ENCODE measurements at places on chromosomes 3 and 15.

DNA sequence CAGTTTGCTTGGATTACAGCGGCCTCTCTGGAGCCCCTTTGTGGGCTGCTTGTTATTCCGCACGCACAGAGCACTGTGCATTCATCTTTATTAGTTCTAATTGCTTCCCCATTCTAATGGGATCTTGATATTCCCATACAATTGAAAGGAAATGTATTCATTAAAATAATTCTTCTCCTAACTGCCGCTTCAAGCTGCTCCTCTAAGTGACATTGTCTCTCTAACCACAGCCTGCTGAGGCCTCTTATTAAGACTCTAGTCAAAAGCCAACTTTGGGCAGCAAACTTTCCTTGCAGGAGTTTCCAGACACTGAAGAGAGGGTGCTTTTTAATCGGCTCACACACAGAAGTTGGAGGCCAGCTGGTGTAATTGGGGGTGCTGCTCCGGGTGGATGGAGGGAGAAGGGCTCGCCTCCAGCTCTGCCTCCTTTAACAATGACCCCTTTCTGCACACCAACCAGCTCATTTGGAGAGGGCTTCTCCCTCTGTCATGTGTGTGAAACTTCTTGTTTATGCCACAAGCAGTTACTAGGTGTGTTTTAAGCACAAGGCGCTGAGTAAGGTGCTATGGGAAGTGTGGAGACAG, 5.6 kb upstream of the MAGEF1 start:
- DNase-seq = no peak

DNA sequence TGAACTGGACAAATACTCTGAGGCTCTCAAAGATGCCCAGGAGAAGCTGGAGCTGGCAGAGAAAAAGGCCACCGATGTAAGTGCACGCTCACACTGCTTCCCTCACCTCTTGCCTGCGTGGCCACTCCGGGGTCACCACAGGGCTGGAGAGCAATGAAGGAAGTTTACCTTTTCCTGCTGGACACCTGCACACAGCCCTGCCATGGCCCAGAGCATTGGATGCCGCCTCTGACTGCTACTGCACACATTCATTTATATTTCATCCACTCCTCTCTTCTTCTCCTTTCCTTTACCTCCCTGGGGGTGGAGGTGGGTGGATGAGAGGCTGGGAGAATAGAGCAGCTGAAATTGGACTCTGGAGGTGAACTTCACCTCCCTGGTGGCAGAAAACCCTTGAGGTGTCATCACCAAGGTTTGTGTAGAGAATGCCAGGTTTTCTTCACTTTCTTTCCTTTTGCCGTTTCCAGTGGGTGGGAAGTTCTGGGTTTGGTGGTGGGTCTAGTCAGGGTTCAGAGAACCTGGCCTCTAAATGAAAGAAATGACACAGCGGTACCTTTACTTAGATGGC, 1.6 kb downstream of the TPM1 start:
- DNase-seq = no peak

GRCh38 chr3:13673207-13673606, 124.3 kb downstream of the FBLN2 start:
- DNase-seq = no peak

DNA sequence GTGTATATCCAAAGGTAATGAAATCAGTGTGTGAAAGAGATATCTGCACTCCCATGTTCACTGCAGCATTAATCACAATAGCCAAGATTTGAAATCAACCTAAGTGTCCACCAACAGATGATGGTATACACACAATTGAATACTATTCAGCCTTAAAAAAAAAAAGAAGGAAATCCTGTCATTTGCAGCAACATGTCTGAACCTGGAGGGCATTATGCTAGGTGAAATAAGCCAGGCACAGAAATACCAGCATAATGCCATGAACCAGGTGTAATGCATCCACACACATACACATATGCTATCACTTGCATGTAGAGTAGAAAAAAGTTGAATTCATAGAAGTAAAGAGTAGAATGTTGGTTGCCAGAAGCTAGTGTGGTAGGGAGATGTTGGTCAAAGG, 18.4 kb upstream of the NR1I2 start:
- no peak for DNase-seq

DNA sequence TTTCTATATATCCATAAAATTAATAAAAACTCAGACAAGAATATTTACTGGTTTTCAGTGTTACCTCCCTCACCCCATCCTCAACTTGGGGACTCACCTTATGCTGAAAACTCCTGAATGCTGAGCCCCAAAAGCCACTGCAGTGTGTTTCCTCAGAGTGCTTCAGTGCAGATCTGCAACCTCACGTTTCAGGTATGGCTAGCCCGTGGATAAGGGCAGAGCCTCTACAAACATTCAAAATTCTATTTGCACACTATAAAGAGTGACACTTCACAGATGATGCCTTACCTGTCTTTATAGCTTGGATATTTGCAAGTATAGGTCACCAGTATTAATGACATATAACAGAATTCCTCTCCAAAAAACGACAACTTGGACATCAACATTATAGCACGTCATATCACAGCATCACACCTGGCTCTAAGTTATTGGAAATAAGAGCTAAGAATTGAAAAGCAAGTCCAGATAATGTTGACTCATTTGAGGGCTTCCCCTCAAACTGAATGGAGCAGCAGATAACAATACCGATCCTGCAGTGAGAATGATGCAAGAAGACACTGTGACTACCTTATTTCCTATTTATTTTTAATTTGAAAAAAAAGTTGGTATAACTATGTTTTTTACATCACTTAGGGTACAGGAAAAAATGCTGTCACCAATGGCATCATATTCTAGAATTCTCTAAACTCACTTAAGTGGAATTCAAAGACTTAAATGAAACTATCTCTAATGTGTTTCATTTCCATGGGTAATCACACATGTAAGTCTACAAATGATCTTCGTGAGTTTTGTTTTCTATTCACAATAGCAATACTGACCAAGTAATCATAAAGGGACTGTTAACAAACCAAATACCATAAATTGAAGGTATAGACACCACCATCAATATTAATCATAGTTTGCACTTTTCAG, 40.7 kb upstream of the RSL24D1 start:
- DNase-seq = no peak

- no peak for DNase-seq
These were observed 606.7 kb upstream of the MDFIC2 start for GRCh38 chr3:70919091-70919490.

- no peak for DNase-seq
These were observed 41.6 kb downstream of the MEGF11 start for GRCh38 chr15:66211670-66212562.

- no peak for DNase-seq
These were observed 7.8 kb upstream of the GPR171 start for GRCh38 chr3:151210676-151211381.

GRCh38 chr3:107690522-107691138, 167.9 kb downstream of the BBX start:
- no peak for DNase-seq

- DNase-seq = no peak
These were observed 174.9 kb upstream of the FRMD4B start for GRCh38 chr3:69560818-69561217.

GRCh38 chr3:167829071-167829470, 93.5 kb downstream of the SERPINI1 start:
- DNase-seq = no peak

DNA sequence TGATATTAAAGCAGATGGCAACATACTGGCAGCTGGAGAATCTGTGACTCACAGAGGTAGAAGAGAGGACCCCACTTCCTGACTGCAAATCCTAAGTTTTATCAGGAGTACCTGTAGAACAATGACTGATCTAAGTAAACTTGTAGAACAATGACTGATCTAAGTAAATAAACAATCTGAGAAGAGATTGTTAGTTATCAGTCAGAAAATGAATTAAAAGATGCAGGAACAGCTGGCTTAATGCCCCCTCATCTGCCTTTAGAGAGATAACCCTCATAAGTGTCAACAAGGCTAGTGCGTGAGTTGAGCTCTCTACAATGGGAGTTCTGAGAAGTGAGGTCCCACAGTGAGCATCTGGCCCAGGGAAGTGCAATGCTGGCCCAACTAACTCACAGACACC, 14.6 kb downstream of the ACAD11 start:
- no peak for DNase-seq

- DNase-seq = no peak
These were observed 10.6 kb upstream of the SFMBT1 start for GRCh38 chr3:53056442-53056841.

DNA sequence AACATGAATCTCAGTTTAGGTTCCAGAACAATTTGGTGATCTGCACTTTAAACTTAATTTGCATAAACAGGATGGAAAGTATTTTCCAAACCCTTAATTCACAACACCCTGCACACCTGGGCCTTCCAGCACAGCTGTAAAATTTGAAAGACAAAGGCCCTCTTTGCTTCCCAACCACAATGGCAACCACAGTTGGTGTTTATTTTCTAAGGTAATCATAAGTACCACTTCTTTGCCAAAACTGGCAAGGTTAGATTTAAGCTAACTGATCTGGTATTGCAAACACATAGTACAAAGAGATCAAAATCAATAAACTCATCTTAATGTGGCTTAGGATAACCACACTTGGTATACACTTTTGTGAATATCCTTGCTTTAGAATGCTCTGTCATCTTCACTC, 4.1 kb downstream of the LRIG1 start:
- DNase-seq = no peak

DNA sequence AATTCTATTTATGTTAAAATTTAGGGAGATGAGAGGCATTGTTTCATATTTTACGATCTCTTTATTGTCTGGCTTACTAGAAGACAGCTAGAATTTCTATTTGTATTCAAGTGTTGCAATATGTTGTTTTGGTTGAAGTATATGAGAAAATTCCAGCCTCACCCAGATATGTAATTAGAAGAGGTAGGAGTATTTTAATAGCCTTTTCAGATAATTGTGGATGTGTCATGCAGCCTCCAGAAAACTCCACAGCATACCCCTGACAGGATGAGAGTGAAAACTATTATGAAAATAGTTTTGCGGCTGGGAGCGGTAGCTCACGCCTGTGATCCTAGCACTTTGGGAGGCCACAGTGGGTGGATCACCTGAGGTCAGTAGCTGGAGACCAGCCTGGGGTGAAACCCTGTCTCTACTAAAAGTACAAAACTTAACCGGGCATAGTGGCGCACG, 21.5 kb upstream of the USP3 start:
- DNase-seq = no peak

- DNase-seq = no peak
These were observed 15.1 kb downstream of the MYO5C start for GRCh38 chr15:52280326-52281084.

DNA sequence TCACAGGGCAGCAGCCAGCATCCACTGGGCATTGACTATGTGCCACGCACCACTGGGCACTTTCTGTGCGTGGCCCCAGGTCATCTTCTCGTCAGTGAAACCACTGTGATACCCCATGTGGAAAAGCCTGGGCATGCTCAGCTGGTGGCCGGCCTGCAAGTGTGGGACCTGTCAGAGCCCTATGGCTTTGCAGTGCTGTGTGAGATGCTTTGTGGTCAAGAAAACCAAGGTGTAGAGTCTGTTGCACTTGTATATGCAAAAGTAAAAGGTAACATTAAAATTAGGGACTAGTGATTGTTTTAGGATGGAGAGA, 69.5 kb downstream of the PGPEP1L start:
- DNase-seq = no peak

- no peak for DNase-seq
These were observed 84.4 kb downstream of the CMSS1 start for GRCh38 chr3:99902091-99902490.

- no peak for DNase-seq
These were observed 60.6 kb upstream of the IL12A start for GRCh38 chr3:159928071-159928491.

DNA sequence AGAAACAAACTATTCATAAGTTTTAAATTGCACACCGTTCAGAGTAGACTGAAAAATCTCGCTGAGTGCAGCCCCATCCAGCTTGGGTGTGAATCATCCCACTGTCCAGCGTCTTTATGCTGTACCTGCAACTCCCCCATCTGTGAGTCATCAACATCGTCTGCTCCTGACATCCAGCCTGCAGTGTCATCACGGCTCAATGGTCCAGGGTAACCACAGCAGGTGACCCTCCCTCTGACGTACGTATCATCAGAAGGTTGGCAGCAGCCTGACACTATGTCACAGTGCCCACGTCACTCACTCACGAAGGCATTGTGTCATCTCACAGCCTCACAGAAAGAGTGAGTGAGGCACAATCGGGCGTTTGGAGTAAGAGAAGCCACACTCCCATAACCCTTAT, 65.2 kb downstream of the TPRA1 start:
- DNase-seq = no peak

DNA sequence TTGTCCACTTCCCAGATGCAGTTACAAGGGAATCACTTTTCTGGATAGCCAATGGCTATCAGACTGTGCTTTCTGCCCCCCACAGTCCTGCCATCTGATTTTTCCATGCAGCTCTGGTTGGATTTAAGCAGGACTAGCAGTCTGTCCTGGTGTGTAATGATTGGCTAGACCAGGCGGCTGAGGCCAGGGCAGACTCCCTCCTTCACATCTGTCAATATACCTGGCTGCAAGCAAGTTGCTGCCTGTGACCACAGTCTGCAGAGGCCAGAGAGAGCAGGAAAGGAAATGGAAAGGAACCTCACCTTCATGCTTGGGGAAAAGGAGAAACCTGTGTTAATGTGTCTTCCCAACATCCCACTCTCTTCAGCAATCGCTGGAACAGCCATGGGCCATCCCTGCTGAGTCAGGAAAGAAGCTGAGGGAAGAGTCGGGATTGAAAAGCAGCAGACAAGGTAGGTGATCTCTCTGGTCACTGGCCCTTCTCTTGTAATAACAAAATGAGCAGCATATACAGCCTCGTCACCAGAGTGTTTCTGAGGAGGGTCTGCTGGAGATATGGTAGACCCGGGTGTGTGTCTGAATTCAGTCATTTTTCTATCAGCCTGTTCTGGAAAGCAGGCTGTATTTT, 126.7 kb upstream of the PHLDB2 start:
- DNase-seq = no peak

DNA sequence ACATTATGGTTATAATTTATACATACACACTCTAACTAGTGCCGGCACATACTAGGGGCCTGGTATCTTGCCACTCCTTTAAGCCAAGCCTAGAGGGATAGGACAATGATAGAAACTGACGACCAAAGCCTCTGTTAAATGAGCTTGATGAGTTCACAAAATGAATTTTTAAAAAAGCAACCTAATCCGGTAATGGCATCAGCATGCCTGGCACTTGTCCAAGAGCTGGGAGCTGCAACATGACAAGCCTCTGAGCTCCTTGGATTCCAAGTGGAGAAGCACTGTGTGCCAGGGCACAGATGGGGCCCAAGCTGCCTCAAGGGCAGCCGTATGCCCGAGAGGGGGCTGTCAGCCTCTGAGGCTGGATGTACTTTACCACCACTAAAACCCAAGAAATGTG, 9.7 kb downstream of the ETV5 start:
- DNase-seq = no peak

DNA sequence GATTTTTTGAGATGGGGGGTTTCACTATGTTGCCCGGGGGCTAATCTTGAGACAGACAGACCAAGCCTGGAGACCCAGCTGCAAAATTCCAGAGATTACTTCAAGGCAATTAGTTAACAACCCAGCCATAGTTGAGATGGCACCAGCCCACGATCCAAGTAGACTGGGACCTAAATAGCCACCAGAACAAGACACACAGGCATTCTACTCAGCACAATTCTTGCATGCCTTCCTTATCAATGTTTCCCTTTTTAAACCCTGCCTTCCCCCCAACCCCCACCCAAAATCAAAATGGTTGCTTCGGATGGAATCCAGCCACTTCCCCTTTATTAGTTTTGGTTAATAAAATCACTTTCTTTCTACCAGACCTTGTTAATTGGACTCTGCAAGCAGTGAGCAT, 28.6 kb downstream of the FAM240A start:
- no peak for DNase-seq

Measured in stimulated activated CD8-positive, alpha-beta memory T cell treated with anti-CD3 and anti-CD28 coated beads, Interleukin-7, amount 100 ng/mL, for 4 hours (primary cell).